ENCODE measurements at places on chromosomes 2 and 18.

GRCh38 chr2:8570637-8571036 is 111.2 kb upstream of the ID2 start:
- no peak for DNase-seq

GRCh38 chr18:33581856-33582255 is 3.8 kb downstream of the ASXL3 start:
- no peak for DNase-seq

- no peak for DNase-seq
These were observed 75.8 kb downstream of the POLR1A start for GRCh38 chr2:86029873-86030272.

DNA sequence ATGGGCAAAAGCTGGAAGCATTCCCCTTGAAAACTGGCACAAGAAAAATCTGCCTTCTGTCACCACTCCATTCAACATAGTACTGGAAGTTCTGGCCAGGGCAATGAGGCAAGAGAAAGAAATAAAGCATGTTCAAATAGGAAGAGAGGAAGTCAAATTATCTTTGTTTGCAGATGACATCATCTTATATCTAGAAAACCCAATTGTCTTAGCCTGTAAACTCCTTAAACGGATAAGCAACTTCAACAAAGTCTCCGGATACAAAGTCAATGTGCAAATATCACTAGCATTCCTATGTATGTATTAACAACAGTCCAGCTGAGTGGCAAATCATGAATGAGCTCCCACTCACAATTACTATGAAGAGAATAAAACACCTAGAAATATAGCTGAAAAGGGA is 1579.3 kb downstream of the SUCLG1 start:
- DNase-seq = no peak

- DNase-seq = no peak
These were observed 97.9 kb downstream of the ACKR3 start for GRCh38 chr2:236667526-236667925.

DNA sequence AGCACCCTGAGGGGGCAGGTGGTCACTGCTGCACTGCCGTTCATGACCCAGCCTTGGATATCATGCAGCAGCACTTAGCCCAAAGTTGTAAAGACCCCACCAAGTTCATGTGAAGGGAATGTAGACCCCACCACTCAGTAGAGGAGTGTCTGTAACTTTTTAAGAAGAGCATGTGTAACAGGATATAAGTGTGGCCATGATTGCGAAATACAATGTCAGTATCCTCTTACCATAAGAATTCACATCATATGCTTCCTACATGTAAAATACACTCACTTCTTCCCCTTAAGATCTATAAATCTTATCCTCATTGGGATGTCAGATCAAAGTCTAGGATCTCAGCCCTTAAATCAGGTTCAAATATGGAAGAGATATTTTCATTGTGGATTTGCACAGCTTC is 276.9 kb downstream of the PTPRM start:
- DNase-seq = no peak

- no peak for DNase-seq
These were observed 156.8 kb upstream of the ERBB4 start for GRCh38 chr2:212695426-212695825.

GRCh38 chr2:133123904-133124303 is 444.4 kb downstream of the NCKAP5 start:
- no peak for DNase-seq

All from muscle of arm (tissue), 14 donors.